ENCODE measurements at places on chromosomes 16 and 17.
A peak's percentile ranks its signal among the peaks of the same experiment; 100 is the strongest.

GRCh38 chr17:75689441-75689873 is 22.3 kb downstream of the SAP30BP start:
- no peak for DNase-seq

GRCh38 chr17:15210247-15210646 is 54.9 kb downstream of the PMP22 start:
- no peak for DNase-seq

GRCh38 chr17:42346481-42346880 is 41.8 kb downstream of the STAT3 start:
- DNase-seq: no peak

- DNase-seq: no peak
These were observed 33.9 kb upstream of the CLEC18B start for GRCh38 chr16:74455213-74455612.

GRCh38 chr17:3635474-3636153 is 436 bp downstream of the SHPK start:
- no peak for DNase-seq

DNA sequence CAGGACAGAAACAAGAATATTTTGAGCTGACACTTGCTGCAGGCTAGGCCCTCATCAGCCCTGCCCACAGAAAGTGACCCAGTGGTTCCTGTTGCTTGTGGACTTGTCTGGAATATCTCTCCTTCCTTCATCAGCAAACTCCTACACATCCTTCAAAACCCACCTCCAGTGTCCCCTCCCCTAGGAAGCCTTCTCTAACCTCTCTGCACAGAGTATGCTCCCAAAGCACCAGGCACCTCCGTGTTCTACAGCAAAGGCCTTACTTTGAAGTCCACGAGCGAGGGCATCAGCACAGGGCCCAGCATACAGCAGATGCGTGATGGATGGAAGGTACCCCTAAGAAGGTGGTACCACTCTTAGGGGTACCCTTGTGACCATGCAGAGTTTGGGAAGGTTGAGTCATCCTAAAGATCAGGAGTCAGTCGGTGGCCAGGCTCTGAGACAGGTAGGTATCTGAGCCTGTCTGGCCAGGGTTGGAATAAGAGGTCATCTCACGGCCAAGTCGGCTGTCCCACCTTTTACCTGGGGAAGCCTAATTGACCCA is 2.0 kb downstream of the CCDC102A start:
- DNase-seq: no peak

GRCh38 chr16:21626659-21627277 is 25.6 kb downstream of the IGSF6 start:
- peak; percentile 42 for DNase-seq

GRCh38 chr16:67457611-67458010 is 23.3 kb downstream of the ATP6V0D1 start:
- DNase-seq: no peak

GRCh38 chr17:50844117-50844700 is 8.8 kb downstream of the WFIKKN2 start:
- DNase-seq: no peak

DNA sequence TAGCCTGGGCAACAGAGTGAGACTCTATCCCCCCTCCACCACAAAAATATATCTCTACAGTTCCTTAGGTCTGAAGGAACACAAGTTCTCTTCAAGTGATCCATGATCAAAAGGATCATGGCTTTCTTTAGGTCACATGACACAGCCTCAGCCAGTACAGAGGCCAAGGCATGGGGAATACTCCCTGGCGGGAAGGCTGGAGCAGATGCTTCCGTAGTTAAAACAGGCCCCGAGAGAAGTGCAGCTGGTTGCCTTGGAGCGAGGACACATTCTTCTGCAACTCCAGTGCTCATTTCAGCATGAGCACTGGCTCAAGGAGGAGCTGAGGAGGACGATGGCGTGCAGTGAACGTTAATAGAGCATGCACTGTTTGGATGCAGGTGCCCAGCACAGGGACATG is 13.5 kb downstream of the CDIP1 start:
- DNase-seq: no peak

DNA sequence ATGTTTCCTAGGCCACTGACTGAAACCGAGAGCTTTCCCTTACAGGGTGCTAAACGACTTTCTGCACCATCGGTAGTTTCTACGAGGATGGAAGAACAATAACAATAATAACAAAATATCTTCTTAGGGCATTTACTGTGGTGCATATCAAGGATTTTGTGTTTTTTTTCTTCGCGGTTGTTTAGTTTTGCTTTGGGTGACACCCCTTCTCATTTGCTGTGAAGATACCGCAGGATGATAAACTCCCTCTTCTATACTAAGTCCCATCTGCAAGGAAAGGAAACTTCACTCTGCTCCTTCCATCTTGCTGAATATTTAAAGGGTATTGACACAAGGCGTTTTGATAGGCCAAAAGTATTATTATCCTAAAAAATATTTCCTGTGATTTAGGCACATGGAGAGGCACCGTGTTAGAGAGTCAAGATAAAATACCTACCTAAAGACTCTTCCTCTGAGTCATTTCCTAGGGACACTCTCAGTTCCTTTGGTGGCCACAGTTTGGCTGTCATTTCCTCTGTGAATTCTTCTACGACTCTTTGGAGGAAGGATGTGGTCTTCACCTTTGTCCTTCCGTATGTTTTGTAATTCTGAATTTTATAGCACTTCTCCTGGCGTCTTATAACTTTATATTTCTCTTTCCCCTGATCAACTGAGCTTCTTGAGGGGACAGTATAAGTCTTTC is 318.8 kb downstream of the CDH13 start:
- no peak for DNase-seq

DNA sequence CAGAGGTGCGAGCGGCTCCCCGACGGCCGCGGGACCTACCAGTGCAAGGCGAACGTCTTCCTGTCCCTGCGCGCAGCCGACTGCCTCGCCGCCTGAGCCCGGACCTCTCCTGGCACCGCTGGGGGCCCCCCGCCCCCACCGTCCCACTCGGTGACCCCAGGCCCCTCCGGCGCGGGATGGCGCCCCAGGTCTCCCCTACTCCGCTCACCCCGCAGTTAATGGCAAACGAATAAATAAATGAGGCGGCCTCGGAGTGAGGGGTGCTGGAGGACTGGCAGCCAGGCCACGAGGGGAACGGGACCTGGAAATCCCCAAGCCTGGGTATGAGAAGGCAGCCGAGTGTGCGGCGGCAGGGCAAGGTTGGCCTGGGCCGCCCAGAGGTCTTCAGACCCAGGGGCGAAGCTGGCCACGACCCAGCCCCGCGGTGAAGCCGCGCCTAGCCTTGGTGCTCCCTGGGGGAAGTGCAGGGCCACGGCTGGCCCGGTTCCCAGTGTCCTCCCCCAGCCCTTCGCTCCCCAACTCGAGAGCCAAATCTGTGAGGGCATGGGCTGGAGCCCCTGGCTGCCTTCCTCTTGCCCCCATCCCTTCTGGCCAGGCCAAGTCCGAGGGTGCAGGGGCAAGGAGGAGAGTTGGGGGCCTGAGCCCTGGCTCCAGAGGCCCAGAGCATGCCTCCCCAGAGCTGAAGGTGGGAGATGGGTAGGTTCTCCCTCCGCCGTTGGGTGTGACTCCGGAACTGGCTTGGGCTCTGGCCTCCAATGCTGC is 796 bp downstream of the NPB start:
- DNase-seq: no peak

- DNase-seq: no peak
These were observed 678 bp downstream of the TMEM101 start for GRCh38 chr17:44014133-44014436.

DNA sequence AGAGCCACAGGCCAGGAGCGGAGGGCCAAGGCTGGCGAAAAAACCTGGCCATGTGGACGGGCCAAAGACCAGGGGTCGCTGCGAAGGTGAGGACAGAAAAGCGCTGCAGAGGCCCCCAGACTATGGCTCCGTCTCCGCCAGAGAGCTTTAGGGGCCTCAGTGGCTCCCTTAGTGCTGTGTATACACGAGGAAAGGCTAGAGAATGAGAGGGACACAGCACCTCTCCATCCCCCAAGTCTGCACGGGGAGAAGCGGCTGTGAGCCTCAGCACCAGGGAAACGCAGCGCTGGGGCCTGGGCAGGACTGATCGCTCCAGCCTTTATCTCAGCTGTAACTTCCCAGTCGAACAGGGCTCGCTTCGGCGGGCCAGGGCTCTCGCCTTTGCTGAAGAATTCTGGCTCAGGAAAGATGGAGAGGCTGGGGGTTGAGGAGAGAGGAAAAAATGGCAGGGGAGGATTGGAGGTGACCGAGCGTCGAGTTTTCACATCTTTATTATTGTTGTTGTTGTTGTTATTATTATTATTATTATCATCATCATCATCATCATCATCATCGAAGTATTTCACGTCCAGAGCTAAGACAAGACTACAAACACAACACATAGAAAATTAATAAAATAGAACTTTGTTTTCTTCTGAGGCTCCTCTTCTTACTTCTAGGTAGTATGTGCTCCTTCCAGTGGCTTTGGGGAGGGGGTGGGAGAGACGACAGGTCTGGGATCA is 1.9 kb upstream of the HOXB5 start:
- no peak for DNase-seq

DNA sequence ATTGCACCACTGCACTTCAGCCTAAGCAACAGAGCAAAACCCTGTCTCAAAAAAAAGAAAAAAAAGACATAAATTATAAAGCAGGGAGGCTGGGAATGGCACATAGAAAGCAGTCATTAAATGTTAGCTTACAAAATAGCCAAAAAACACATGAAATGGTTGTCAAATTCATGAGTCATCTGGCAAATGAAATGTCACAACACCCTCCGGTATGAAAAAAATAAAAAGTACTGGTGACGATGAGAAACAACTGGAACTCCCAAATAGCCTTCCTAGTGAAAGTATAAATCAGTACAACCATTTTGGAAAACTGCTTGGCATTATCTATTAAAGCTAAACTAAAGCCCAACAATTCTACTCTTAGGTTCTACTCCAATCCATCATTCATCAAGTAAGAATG is 3.5 kb upstream of the KATNB1 start:
- DNase-seq: no peak

- no peak for DNase-seq
These were observed 6.0 kb downstream of the SOX9 start for GRCh38 chr17:72126575-72127486.

DNA sequence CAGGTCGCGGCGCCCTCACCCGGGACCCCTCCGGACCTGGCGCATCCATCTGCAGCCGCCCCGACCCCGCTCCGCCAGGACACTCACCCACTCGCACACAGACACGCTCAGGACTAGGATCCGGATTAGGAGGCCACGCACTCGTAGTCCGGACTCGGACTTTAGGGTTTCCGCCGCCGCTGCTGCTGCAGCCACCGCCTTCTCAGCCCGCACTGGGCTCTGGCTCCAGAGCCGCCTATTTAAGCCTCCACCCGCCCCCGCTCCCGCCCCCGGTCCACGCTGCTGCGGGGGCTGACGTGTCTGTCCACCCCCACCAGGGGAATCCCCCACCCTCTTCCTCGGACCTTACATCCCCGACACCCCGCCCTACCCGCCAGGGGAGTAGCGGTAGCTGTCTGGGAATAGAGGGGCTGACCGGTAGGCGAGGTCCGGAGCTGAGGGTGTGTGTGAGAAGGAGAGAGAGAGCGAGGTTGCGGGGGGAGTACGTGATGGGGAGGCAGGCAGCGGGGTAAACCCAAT is at the start of gene RRAD:
TSS of gene RRAD (minus strand) at position 214 of the 519 bp plus-strand sequence. CDS start 356 bp downstream, outside the sequence.
- DNase-seq: no peak

- no peak for DNase-seq
These were observed 34.0 kb downstream of the PLCD3 start for GRCh38 chr17:45098081-45098868.

DNA sequence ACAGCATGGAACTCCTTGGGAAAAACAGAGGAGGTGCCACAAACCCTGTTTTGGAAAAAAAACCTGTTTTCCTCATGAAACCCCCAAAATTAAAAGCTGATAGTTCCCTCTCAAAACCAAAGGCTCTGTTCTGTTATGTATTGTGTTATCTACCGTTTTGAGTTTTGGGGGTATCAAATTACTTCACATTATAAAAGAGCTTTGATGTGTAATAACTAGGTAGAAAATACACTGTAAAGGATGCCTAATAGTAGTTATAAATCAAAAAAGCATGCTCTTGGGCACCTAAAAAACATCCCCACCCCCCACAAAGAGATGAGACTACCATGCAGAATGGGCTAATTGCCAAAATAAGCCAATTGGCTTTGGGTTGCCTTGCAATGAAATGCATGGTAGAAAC is 30.8 kb downstream of the C16orf54 start:
- no peak for DNase-seq

DNA sequence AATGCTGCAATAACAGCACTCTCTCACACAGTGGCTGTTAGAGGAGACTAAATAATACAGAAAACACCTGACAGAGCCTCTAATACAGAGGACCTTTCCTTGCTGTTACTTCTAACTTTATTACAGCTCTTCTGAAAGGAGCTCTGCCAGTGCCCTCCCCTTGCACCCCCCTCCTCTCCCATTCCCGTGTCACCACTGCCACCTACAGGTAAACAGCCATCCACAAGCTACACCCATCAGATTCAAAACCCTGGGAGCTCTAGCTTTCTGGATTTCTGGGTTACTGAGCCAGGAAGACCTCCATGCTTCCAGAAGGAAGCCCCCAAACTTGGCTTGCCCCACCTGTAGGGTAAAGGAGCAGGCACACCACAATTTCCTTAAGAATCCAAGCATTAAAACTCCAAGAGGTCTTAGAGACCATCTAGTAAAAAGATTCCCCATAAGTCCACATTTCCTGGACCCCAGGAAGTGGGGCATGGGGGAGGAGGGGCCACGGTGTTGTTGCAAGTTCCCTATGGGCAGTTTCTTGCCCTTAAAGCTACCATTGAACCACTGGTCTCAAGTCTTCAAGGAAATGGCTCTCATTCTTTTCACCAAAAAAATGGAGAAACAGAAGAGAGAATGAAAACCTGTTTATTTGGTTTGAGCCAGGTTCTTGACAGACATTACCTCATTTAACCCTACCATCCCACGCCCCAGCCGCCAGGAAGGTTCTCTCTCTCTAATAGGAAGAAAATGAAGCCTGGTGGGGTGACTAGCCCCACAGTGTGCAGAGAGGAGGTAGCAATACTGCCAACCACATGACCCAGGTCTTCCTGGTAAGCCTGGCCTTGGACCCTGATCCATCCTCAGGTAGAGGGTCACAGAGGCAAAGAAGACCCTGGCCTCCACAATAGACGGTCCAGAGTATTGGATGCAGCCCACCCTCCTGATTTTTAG is 52.8 kb downstream of the TOM1L2 start:
- peak; percentile 39 for DNase-seq

DNA sequence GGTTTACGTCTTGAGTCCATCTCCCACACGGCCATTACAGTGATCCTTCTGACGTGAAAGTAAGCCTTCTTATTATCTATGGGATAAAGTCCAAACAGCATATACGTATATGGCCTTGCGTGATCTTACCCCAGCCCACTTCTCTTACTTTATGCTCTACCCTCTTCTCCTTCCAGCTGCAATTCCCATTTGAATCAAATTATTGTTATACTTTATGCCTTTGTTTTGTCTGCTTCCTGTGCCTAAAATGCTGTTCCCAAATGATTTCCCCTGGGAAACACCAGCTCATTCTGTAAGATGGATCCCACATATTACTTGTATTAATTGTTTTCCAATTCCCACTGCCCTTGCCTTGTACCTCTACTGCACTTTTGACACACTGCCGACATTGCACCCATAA is 11.2 kb downstream of the UQCRC2 start:
- no peak for DNase-seq

GRCh38 chr16:4053301-4053845 is 62.9 kb downstream of the ADCY9 start:
- no peak for DNase-seq

- DNase-seq: peak; percentile 20
These were observed 52.0 kb downstream of the CBFA2T3 start for GRCh38 chr16:88924834-88925539.

All from AG04450 (cell line).